ENCODE measurements at places on chromosomes 1 and 21.
A peak's percentile ranks its signal among the peaks of the same experiment; 100 is the strongest.

- no peak for DNase-seq
Measured at GRCh38 chr1:228337711-228338520, 68.7 kb downstream of the TRIM11 start.

GRCh38 chr1:17207046-17207445, 2.1 kb downstream of the PADI1 start:
- DNase-seq = no peak

DNA sequence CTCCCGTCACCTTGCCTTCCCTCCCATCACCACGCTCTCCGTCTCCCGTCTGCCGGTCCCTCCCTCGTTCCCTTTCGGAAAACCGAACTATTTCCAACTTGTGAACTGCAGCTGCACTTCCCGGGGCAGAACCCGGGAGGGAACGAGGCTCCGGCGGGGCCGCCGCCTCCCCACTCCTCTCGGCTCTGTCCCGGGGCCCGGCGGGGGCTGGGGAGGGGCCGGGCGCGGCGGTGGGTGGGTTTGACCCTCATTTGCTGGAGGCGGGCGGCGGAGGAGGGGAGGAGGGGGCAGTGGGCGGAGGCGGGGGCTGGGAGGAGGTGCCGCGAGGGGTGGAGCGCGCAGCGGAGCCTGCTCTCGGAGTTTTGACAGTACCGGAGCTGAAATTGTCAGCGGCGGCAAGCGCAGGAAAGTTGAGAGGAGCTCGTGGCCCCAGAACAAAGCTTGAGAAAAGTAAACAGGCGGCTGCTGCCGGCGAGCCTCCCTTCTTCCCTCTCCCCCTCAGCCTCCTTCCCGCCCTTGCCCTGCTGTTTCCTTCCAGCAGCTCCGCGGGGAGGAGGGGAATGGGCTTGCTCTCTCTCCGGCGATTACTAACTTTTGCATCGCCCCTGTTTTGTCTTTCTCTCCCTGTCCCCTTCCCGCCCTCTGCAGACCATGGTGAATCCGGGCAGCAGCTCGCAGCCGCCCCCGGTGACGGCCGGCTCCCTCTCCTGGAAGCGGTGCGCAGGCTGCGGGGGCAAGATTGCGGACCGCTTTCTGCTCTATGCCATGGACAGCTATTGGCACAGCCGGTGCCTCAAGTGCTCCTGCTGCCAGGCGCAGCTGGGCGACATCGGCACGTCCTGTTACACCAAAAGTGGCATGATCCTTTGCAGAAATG, 2.9 kb downstream of the LMO4 start:
- no peak for DNase-seq

DNA sequence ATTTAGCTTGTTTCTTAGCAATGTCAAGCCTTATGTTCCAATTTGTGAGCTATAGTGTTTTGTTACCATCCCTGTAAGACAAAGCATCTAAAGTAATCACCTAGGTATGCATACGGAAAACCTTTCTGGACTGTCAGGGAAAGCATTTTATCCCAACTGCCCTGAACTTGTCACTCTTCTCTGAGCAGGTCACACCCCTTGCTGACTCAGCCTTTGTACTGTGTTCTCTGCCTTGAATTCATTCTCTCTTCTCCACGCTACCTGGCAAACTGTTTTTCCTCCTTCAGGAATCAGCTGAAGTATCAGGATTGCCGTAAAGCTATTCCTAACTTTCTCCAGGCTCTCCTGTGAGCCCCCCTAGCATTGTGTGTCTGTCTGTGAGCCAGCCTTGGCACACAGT, 54.2 kb downstream of the PBX1 start:
- DNase-seq = no peak

GRCh38 chr1:1748686-1749321, 24.6 kb upstream of the CDK11A start:
- DNase-seq = no peak

- no peak for DNase-seq
Measured at GRCh38 chr21:44898851-44899767, 21.6 kb downstream of the ITGB2 start.

DNA sequence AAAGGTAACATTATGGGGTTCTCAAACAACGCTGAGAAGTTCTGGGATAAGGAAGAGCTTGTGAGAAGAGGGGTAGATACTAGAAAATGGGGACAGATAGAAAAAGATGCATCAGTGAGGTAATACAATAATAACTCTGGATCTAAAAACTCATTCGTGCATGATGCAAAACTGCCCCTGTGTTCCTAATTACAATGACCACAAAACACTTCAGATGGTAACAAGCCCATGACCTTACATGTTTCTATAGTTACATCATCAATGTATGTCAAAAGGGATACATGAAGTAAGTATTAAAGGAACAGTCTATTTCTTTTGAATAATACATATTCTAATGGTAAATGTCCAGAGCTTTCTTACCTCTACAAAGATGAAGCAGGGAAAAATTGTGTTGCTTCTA, 110.6 kb upstream of the PLPPR5 start:
- DNase-seq = no peak

GRCh38 chr1:192739476-192740184, 69.2 kb upstream of the RGS2 start:
- no peak for DNase-seq

DNA sequence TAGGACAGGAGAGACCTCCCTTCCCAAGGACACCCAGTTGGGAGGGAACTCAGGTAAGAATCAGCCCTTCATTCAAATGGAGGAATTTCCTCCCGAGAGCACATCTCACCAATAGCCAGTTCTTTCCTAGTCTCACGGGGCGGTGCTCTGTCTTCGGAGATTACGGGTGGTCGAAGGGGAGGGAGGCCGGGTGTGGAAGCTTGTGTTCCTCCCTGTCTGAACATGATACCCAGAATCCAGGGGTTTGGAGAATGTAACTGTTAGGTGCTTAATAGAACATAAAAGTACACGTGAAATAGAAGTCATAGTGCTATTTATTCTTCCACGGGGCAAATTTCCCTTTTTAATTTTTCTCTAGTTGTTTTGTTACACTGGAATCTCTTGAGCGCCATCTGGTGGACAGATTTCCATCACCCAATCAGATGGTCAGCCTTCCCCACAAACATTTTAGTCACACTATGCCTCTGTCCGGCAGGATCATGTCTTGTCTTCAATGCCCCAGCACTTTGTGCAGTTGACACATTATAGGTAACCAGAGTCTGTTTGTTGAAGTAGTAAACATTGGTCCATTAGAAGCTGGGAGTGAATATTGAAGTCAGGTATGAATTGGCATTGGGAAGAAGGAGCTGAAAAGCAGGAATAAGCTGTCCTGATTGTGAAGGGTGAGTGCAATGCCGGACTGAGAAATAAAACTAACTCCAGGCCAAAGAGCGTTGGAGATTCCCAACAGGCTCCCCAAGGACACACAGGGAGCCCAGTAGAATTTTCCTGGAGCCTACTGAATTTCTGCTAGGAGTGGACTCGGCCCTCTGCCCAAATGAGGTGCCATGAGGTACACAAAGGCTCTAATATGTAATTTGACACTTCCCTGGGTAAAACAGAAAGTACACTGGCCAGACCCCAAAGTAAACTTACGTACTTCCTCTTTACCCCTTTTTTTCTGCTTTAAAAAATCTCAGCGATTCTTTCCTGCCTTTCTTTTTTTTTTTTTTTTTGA, 27.6 kb upstream of the ZNF697 start:
- peak; percentile 32 for DNase-seq

DNA sequence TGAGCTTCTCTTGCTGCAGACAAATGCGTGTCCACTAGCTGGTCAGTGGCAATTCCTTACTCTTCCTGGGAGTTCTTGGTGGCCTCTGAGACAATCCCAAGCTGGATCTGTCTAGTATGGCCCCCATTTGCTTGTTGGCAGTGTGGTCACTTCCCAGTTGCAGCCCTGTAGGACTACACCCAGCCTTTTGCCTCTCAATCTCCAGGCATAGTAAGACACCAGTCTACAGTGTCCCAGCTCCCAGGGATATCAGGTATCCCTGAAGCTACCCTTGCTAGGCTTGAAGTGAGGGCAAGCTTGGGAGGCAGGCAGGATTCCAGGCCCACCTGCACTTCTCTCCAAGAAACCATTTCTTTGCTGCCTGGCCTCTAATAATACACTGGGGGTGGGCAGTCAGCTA, 316.6 kb downstream of the RYR2 start:
- DNase-seq = no peak

GRCh38 chr1:186819126-186819525, 9.6 kb upstream of the PLA2G4A start:
- DNase-seq = no peak

DNA sequence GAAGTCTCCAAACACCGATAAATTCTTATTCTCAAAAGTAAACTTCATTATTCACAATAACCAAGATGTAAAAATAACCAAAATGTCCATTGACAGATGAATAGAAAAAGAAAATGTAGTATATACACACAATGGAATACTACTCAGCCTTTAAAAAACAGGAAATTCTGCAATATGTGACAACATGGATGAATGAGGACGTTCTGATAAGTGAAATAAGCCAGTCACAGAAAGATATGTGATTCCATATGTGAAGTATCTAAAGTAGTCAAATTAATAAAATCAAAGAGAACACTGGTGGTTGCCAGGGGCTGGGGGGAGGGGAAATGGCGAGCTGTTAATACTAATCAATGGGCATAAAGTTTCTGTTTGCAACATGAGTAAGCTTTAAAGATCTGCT, 36.0 kb downstream of the LRRC8C start:
- no peak for DNase-seq

- no peak for DNase-seq
Measured at GRCh38 chr1:55700359-55701130, 485.4 kb upstream of the USP24 start.
